ENCODE measurements at places on chromosomes 7 and 10.
A peak's percentile ranks its signal among the peaks of the same experiment; 100 is the strongest.

- peak; percentile 61 for DNase-seq
These were observed 30.2 kb upstream of the C10orf53 start for GRCh38 chr10:49649294-49649693.

DNA sequence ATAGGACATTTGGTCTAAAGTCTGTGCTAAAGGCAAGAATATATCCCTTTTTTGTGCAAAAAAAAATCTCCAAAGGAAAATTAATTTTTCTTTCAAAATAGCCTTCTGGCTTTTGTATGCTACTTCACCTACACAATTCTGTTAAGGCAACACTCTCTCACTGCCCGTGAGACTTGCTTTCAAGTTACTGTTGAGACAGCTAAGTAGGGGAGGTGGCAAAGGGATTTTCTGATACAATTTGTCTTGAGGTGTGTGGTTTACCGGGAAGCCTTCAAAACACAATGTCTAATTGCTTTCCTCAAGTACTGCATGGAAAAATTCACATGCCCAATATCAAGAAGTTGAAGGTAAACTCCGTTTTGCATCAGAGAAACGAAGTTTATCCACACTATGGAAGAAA is 50.8 kb upstream of the RSU1 start:
- DNase-seq, result peak; percentile 33

DNA sequence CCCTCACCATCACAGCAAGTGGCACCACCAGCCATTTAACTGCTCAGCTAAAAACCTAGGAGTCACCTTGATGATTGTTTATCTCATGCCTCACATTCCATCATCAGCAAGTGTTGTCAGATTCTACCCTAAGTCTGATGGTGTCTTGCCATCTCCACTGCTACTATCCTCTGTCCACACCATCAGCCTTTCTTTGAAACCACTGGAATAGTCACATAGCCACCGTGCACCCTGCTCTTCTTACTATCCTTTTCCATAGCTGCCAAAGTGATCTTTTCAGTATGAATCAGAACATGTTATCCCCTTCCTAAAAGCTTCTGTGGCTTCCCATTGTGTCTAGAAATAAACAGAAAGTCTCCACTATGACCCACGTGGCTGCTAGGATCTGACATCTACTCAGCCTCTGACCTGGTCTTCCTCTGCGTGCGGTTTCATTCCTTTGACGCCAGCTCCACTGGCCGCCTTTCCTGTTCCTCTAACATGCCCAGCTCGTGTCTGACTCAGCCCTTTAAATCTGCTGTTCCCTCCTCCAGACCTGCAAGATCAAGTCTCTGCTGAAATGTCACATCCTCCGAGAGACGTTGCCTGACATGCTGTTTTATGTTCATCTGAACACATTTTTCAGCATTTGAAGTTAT is 16.5 kb upstream of the CHN2 start:
- DNase-seq, result no peak

DNA sequence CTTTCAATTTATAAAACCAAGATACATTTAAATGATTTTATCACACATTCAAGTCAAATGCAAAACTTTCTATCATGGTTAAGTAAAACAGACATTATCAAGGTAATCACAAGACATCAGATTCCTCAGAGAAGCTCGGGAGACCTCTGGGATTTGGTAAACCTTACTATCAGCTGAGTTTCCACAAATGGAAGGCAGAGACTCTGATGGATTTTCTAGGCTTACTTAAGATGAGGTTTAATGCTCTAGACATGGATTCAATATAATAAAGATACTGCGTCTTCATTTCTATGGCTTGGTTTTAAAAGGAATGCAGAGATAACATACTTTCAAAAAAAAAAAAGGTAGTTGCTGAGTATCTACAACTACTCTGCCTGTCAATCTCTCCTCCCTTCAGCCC is 171.7 kb downstream of the JAZF1 start:
- no peak for DNase-seq

DNA sequence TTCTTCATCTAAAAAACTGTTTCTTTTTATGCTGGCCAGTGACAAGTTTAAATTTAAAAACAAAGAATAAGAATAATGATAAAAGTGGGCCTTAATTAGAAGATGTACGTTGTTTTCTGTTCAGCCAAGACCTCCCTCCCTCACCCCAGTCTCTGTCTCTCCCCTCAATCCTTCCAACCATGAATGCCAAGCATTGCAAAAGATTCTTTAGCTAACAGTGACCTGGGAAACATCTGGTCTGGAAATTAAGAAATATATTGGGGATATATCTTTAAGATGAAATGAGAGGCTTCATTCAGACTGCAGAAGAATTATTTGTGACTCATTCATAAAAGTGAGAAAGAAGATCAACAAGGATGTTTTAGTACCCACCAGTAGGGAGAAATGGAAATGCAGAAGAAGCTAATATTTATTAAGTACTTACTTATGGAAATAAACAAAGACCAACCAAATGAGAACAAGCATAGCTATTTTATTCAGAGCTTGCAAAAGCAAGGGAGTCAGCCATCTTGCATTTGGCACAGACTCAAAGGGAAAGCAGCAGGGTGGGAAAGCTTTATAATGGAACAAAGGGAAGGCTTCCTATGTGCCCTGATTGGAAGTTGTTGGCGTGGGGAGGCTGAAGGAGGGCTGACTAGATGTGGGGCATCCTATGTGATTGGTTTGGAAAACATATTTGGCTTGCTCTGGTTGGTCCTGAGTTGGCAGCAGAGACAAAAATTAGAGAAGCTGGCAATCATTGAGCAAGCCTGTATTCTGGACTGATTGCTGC is 595.4 kb upstream of the GHITM start:
- peak; percentile 40 for DNase-seq

- peak; percentile 44 for DNase-seq
These were observed 994 bp upstream of the MAGI2 start for GRCh38 chr7:79454361-79454960.

GRCh38 chr7:111558991-111559390 is 3.3 kb downstream of the IMMP2L start:
- no peak for DNase-seq

- DNase-seq, result no peak
These were observed 100.6 kb upstream of the CDK1 start for GRCh38 chr10:60677531-60678129.

- DNase-seq, result no peak
These were observed 35.4 kb downstream of the JMJD1C start for GRCh38 chr10:63430091-63430998.

GRCh38 chr10:78211561-78212051 is 177.9 kb downstream of the RPS24 start:
- DNase-seq, result peak; percentile 43
